ENCODE measurements at places on chromosomes 5 and 9.

- DNase-seq = no peak
Measured at GRCh38 chr5:20229303-20230005, 241.5 kb upstream of the CDH18 start.

GRCh38 chr5:107381189-107381856, 289.4 kb downstream of the EFNA5 start:
- peak; percentile 63 for DNase-seq

DNA sequence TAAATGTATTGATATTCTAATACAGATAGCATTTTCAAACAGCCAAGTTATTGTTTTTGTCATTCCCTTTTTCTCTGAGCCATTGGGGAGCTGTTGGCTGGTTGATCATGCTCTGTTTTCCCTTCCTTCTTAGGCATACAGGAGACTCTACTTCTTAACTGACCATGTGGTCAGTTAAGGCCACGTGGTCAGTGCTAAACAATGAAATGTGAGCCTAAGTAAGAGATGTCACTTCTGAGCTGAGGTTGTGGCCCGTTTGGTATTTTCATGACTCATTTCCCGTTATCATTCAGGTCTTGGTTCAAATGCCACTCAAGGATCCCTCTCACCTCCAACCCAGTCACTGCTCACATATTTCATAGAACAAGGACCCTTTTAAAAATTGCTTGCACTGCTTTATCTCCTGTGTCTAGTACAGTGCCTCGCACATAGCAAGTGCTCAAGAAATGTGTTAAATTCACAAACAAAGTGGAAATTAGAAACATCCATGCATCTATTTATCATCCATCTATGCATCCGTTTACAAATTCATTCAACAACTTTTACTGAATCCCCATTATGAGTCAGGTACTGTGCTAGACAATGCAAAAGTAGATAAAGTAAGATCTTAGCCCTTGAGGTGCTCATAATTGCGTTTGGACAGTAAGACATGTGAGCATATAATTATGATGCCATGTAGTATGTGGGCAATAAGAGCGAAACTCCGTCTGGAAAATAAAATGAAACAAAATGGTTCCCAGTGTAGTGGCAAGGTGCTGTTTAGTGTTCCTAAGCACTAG, 50.7 kb downstream of the ARRDC3 start:
- DNase-seq = peak; percentile 38

DNA sequence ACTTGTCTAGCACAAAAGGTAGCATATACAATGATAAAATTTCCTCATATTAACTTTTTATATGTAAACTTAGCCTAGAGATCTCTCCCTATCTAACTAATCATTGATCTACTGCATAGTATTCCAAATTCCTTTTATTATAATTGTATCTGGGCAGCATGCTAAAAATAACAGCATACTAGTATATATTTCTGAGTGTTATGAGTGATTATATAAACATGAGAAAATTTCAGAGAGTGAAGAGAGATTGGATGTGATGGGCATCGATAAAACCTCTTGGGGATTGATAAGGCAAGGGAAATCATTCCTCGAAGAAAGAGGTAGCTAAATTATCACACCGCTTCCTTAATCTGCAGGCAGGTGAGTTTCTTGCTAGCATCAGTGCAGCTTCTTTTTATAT, 158.2 kb downstream of the HMHB1 start:
- DNase-seq = no peak

DNA sequence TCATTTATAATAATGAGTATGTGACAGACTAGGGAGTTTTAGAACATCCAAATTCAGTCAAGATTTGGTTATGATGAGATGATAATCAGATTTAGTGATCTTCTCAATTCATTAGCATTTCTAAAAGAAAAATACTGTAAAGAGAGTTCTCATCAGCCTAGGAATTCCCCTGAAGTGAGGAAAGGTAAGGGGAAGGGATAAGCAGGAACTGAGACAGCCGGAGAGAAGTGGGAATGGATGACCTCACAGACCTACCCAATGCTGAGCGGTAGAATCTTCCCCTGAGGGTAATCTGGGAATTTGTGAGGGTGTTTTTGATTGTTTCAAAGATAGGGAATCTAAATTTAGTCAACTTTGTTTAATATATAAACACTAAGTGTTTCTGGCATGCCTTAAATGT, 16.7 kb upstream of the GPBP1 start:
- no peak for DNase-seq

- peak; percentile 24 for DNase-seq
Measured at GRCh38 chr9:20941174-20941690, 90.2 kb downstream of the HACD4 start.

DNA sequence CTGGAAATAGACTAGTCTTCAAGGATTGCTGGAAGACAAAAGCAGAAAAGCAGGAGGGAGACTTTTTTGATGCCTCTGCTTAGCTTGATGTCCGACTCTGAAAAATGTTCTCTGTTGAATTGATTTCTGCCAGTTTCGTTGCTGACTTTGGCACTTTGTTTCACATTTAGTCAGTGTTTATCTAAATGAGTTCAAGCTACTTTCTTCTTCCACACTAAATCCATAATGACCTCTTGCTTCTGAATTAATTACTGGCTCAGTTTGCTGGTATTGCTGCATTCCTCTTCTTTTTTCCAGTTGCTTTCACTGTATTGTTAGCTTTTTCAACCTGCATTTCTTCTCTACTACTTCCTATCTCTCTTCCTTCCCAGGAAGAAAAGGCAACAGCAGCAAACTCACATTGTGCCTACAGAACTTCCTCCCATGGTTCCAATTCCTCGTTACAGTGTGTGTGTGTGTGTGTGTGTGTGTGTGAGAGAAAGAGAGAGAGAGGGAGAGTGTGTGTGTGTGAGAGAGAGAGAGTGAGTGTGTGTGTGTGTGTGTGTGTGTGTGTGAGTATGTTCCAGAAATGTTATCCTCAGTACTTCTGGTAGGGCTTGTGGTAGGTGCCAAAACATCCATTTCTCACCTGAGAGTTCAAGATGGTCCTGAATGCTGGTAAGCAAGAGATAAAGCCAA, 234.8 kb downstream of the CSNK1G3 start:
- no peak for DNase-seq

GRCh38 chr5:9375756-9376155, 170.1 kb downstream of the SEMA5A start:
- DNase-seq = no peak

- no peak for DNase-seq
Measured at GRCh38 chr5:157468293-157468965, 8.4 kb downstream of the NIPAL4 start.

GRCh38 chr5:73321757-73322436, 126.7 kb downstream of the FOXD1 start:
- peak; percentile 80 for DNase-seq

GRCh38 chr5:17433406-17433805, 64.6 kb upstream of the TAF11L2 start:
- DNase-seq = no peak

DNA sequence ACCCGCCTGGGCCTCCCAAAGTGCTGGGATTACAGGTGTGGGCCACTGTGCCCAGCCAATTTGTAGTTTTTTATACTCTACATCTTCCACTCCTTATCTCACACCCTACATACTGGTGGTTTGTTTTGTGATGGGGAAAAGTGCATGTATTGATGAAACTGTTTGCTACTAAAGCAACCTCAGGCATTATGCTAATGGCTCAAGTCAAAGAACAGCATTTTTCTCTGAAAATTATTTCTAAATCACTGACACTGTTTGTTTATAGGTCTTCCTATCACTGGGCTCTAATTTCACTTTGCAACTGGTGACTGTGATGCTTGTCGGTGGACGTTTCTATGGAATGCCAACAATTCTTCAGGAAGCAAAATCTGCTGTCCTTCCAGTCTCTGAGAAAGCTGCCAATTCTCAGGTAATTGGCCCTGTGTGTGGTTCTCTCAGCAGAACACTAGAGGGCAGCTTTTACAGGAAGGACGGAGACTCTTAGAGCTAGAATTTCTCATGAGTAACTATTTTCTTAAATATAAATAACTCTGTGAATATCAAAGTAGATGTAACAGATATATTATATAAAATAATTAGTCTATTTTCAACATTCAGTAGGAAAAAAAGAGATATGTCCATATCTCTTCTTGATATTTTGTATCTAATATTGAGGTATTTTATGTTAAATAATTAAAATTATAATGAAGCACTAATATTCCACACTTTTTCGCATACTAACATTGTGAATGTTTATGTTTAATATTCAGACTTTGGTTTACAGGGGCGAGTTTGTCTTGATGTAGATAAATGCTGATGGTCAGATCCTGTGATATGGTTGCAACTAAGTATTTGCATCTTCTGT, 244.1 kb downstream of the ADGRV1 start:
- DNase-seq = peak; percentile 24

GRCh38 chr5:14818931-14819790, 52.4 kb downstream of the ANKH start:
- no peak for DNase-seq

GRCh38 chr5:10123254-10123989, 126.3 kb downstream of the ATPSCKMT start:
- no peak for DNase-seq

GRCh38 chr5:91302958-91303357, 80.2 kb downstream of the ARRDC3 start:
- DNase-seq = no peak
